Stimulated activated CD4-positive, alpha-beta T cell treated with anti-CD3 and anti-CD28 coated beads, Interleukin-4, amount 100 ng/mL, for 4 hours (primary cell): ENCODE measurements at places on chromosomes 11 and 22.

- no peak for DNase-seq
Measured at GRCh38 chr22:27937453-27937852, 18.4 kb upstream of the PITPNB start.

DNA sequence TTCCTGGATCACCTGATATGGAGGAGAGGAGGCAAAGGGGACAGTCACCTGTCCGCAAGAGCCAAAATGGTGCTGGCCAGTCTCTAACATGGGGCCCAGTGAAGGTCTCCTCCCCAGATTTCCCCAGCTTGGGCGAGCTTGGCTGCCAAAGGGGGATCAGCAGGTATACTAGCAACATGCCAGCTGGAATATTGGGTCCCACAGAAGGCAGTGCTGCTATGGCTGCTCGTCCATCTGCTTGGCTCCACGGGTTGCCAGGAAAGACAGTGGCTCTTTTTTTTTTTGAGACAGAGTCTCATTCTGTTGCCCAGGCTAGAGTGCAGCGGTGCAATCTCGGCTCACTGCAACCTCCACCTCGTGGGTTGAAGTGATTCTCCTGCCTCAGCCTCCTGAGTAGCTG lies 12.7 kb upstream of the KAT5 start:
- DNase-seq = no peak

- DNase-seq = no peak
Measured at GRCh38 chr11:87035976-87036583, 1.7 kb upstream of the TMEM135 start.

DNA sequence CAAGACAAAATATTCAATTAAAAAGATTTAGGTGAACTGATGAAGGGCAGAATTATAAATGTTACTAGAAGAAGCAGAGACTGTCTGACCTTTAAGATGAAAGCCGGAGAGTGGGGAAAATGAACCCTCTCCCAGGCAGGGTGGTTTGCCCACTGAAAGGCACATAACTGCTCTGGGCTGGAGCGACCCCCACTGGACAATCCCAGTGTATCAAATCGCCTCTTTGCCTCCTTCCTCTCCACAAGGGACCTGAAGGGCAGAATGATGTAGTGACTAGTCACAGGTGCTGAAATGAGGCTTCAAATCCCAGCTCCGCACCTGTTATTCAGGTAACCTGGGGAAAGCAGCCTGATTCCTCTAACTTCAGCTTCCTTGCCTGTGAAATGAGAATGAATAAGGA lies 69.0 kb downstream of the EFCAB6 start:
- DNase-seq = no peak

- no peak for DNase-seq
Measured at GRCh38 chr11:91272089-91272488, 952.5 kb upstream of the FAT3 start.

DNA sequence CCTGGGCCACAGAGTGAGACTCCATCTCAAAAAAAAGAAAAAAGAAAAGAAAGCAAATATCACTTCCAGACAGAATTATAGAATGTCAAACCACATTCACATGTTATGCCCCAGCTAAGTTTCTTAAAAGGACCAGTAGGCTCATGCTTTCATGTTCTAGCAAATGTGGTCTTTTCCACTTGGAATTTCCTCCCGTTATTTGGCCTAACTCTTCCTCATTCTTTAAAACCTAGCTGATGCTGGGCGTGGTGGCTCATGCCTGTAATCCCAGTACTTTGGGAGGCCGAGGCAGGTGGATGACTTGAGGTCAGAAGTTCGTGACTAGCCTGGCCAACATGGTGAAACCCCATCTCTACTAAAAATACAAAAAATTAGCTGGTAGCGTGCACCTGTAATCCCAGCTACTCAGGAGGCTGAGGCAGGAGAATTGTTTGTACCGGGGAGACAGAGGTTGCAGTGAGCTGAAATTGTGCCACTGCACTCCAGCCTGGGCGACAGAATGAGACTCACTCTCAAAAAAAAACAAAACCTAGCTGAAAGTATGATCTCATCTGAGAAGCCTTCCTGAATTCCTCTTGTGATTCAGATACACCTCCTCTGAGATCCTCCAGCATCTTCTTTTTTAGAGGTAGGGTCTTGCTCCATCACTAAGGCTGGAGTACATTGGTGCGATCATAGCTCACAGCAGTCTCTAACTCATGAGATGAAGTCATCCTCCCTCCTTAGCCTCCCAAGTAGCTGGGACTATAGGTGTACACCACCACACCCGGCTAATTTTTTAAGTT lies 50.4 kb downstream of the FCHSD2 start:
- no peak for DNase-seq

DNA sequence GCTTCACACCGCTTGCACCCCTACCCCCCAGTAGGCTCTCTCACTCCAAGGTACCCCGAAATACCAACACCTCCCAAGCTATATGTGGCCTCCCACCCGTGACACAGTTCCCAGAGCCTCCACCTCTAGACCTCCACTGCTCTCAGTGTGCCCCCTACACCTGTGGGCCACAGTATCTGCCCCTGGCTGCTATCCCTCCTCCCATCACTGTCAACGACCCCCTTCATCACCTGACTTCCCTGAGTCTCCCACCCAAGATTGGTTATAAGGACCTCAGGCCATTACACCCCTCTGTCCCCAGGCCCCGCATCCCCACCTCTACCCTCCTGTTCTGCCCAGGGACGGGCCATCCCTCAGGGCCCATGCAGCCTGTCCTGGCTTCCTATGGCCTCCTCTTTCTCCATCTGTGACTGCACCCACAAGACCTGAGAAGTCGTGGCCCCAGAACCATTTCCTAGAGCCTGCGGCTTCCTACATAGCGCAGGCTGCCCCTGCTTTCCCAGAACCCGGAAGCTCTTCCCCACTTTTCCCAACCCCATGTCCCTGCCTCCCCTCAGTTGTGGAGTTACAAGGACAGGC lies 734 bp downstream of the ACR start:
- no peak for DNase-seq

DNA sequence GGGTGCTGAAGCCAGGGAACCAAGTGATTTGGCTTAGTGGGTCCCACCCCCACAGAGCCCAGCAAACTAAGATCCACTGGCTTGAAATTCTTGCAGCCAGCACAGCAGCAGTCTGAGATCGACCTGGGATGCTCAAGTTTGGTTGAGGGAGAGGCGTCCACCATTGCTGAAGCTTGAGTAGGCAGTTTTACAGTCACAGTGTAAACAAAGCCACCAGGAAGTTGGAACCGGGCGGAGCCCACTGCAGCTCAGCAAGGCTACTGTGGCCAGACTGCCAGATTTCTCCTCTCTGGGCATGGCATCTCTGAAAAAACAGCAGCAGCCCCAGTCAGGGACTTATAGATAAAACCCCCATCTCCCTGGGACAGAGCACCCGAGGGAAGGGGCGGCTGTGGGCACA lies 424.1 kb upstream of the TENM4 start:
- DNase-seq = no peak

DNA sequence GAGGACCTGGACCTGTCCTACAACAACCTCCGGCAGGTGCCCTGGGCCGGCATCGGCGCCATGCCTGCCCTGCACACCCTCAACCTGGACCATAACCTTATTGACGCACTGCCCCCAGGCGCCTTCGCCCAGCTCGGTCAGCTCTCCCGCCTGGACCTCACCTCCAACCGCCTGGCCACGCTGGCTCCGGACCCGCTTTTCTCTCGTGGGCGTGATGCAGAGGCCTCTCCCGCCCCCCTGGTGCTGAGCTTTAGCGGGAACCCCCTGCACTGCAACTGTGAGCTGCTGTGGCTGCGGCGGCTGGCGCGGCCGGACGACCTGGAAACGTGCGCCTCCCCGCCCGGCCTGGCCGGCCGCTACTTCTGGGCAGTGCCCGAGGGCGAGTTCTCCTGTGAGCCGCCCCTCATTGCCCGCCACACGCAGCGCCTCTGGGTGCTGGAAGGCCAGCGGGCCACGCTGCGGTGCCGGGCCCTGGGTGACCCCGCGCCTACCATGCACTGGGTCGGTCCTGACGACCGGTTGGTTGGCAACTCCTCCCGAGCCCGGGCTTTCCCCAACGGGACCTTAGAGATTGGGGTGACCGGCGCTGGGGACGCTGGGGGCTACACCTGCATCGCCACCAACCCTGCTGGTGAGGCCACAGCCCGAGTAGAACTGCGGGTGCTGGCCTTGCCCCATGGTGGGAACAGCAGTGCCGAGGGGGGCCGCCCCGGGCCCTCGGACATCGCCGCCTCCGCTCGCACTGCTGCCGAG lies 1.5 kb downstream of the LRFN4 start:
- no peak for DNase-seq
